Hair follicle dermal papilla cell (primary cell): ENCODE measurements at places on chromosomes 13 and 19. TPM values are rescaled to one million over a fixed set of nuclear protein-coding genes. Genes with fewer than 3 reads are reported as not detected.

The RFPL4A gene
- not detected in 2 replicates for total RNA-seq

The GSX1 gene
- total RNA-seq: not detected in 2 replicates

The CCDC70 gene
- total RNA-seq: not detected in 2 replicates

The ZNF534 gene
- total RNA-seq: not detected in 2 replicates

The LILRB3 gene
- not detected in 2 replicates for total RNA-seq

The B3GNT8 gene
- total RNA-seq: 5.8 TPM in 2 replicates

The DACH1 gene
- not detected in 2 replicates for total RNA-seq

The RFC3 gene
- total RNA-seq: 3.8 and 4.5 TPM in 2 replicates

The C19orf33 gene
- total RNA-seq: not detected in 2 replicates

The COL4A1 gene
- total RNA-seq: 51.3 and 56.8 TPM in 2 replicates

The LAMP1 gene
- total RNA-seq: 203 and 213 TPM in 2 replicates

The REEP6 gene
- 1.3 and 1.8 TPM in 2 replicates for total RNA-seq

The PSG7 gene
- total RNA-seq: 0.16 TPM in 1 of 2 replicates, not detected in the other

The DCT gene
- total RNA-seq: 0.16 TPM in 1 of 2 replicates, not detected in the other

The ZNF284 gene
- 3.2 and 3.4 TPM in 2 replicates for total RNA-seq

The CCDC8 gene
- total RNA-seq: 12.8 and 27.4 TPM in 2 replicates

The CYP4F8 gene
- total RNA-seq: not detected in 2 replicates

The CLEC17A gene
- not detected in 2 replicates for total RNA-seq

The PSG2 gene
- 0.65 and 2.4 TPM in 2 replicates for total RNA-seq

The TSHZ3 gene
- total RNA-seq: 21.5 and 21.7 TPM in 2 replicates

The HSPBP1 gene
- 23.4 and 28.8 TPM in 2 replicates for total RNA-seq

The SIGLEC5 gene
- not detected in 2 replicates for total RNA-seq

The SSBP4 gene
- 96.4 and 97.5 TPM in 2 replicates for total RNA-seq

The ZNF540 gene
- 0.49 TPM in 2 replicates for total RNA-seq

The LAIR1 gene
- total RNA-seq: 0.16 TPM in 1 of 2 replicates, not detected in the other

The PLPP2 gene
- total RNA-seq: 3.8 and 14.8 TPM in 2 replicates

The SPIB gene
- not detected in 2 replicates for total RNA-seq

The CCL25 gene
- total RNA-seq: not detected in 2 replicates

The TMPRSS9 gene
- total RNA-seq: under 0.01 TPM in 1 of 2 replicates, not detected in the other

The METTL21C gene
- not detected in 2 replicates for total RNA-seq

The IL12RB1 gene
- 1.6 and 1.8 TPM in 2 replicates for total RNA-seq

The ZNF136 gene
- total RNA-seq: 11.3 and 12.2 TPM in 2 replicates

The USHBP1 gene
- total RNA-seq: not detected in 2 replicates

The HSD17B14 gene
- total RNA-seq: 12.2 and 14.6 TPM in 2 replicates

The ZNF177 gene
- 1.3 and 1.5 TPM in 2 replicates for total RNA-seq

The ZNF223 gene
- 5.2 and 6.2 TPM in 2 replicates for total RNA-seq

The LYPD4 gene
- total RNA-seq: not detected in 2 replicates

The ATXN8OS gene
- total RNA-seq: not detected in 2 replicates

The SULT2B1 gene
- total RNA-seq: 0.36 TPM in 1 of 2 replicates, not detected in the other

The ZNF98 gene
- total RNA-seq: not detected in 2 replicates

The ZNF556 gene
- 0.12 TPM in 1 of 2 replicates, not detected in the other for total RNA-seq

The ZNF613 gene
- 7.1 and 11.1 TPM in 2 replicates for total RNA-seq

The VMAC gene
- 10.8 and 11.5 TPM in 2 replicates for total RNA-seq

The KCNJ14 gene
- total RNA-seq: 0.49 and 0.81 TPM in 2 replicates

The CACNA1A gene
- 19.3 and 23.5 TPM in 2 replicates for total RNA-seq

The CPT1C gene
- total RNA-seq: 18.2 and 20.4 TPM in 2 replicates

The ELSPBP1 gene
- not detected in 2 replicates for total RNA-seq

The GFY gene
- not detected in 2 replicates for total RNA-seq

The SPRED3 gene
- 1.5 and 2.1 TPM in 2 replicates for total RNA-seq

The CAPNS1 gene
- total RNA-seq: 476 and 492 TPM in 2 replicates

The ZNF491 gene
- 3.6 and 4.7 TPM in 2 replicates for total RNA-seq

The PRR22 gene
- total RNA-seq: 0.49 and 1.1 TPM in 2 replicates

The GJB6 gene
- not detected in 2 replicates for total RNA-seq
